ENCODE measurements at places on chromosomes 11 and 22. TPM values are rescaled to one million over a fixed set of nuclear protein-coding genes. Genes with fewer than 3 reads are reported as not detected.

Gene MPZL3
- 4.3 TPM for polyA plus RNA-seq

Gene ADAMTS8
- 4.0 TPM for polyA plus RNA-seq

Gene KLHL35
- polyA plus RNA-seq = 12.1 TPM

Gene MS4A1
- polyA plus RNA-seq = not detected

Gene MB
- polyA plus RNA-seq = 2.7 TPM

Gene CTTN
- polyA plus RNA-seq = 57.5 TPM

Gene ZNF195
- 3.1 TPM for polyA plus RNA-seq

Gene UPK3A
- 13.6 TPM for polyA plus RNA-seq

Gene KRTAP5-5
- polyA plus RNA-seq = not detected

Gene INPP5J
- polyA plus RNA-seq = 5.6 TPM

Gene SLC25A18
- polyA plus RNA-seq = 40.2 TPM

Gene TMA7B
- polyA plus RNA-seq = not detected

Gene SLC37A2
- 2.0 TPM for polyA plus RNA-seq

Gene TRIM29
- polyA plus RNA-seq = 2.5 TPM

Gene BIK
- polyA plus RNA-seq = 3.6 TPM

Gene SPECC1L
- polyA plus RNA-seq = 38.0 TPM

Gene FAM111B
- polyA plus RNA-seq = 4.8 TPM

Gene APOL1
- 5.0 TPM for polyA plus RNA-seq

Gene GPHA2
- not detected for polyA plus RNA-seq

Gene PKNOX2
- polyA plus RNA-seq = 6.4 TPM

Gene C11orf86
- polyA plus RNA-seq = not detected

Gene TTC38
- polyA plus RNA-seq = 24.7 TPM

Gene MMP12
- polyA plus RNA-seq = not detected

Gene FIBIN
- 6.6 TPM for polyA plus RNA-seq

Gene TRIM49
- not detected for polyA plus RNA-seq

Gene KDELR3
- 1.1 TPM for polyA plus RNA-seq

Gene GRIK4
- polyA plus RNA-seq = 2.4 TPM
